ENCODE measurements at places on chromosomes 3 and 15.
A peak's percentile ranks its signal among the peaks of the same experiment; 100 is the strongest.

- DNase-seq: no peak
Measured at GRCh38 chr3:47359323-47359722, 21.5 kb upstream of the PTPN23 start.

DNA sequence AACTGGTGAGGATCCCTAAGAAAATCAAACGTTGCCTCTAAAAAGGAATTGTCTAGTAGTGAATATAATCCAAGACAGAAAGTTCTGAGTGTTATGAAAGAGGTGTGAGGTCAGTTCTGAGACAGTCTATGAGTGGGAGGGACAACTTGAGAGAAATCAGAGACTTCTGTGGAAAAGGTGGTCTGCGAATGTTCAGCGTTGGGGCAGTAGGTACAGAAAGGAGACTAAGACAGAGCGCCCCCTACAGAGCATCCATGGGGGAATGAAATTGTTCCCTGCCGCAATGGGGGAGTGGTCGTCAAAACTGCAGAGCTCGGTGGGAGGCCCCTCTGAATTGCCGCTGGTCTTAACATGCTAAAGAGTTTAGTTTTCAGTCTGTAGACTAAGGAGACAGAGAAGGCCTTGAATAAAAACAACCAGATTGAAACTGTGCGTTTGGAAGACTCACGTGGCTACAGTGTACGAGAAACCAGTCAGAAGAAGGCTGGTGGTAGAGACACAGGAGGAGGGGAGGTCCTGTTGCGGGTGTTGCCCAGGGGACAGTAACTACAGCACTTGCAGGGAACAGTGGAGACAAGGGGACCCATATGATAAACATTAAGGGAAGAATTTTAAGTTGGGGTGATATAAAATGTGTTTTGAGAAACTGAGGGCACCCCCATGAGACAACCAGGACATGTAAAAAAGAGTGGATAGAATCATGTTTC is 6.9 kb downstream of the TNIK start:
- DNase-seq: no peak

DNA sequence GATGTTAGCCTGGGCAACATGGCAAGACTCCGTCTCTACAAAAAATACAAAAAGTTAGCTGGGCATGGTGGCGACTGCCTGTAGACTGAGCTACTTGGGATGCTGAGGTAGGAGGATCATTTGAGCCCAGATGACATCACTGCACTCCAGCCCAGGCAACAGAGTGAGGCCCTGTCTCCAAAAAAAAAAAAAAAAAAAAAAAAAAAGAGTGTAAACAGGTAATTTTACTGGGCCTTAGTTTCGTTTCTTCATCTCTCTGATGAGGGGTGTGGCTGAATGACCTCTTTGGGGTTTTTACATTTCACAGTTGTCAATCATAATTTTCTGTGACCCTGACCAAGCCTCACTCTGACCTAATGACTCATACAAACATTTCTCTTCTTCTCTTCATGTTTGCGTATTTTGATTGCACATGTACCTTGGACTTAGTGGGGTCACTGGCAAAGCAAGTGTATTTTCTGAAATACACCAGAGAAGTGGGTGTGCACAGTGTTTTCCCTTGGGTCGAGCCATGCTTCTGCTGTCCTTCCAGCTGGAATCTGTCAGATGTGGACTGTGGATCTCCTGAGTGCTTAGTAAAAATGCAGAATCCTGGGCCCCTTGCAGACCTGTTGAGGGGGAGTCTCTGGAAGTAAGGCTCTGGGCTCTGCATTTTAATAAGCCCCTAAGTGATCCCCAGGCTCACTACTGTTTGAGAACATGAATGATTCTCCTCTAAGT is 140.5 kb downstream of the FNDC3B start:
- DNase-seq: peak; percentile 53

GRCh38 chr15:63473007-63473748 is 31.2 kb upstream of the USP3 start:
- DNase-seq: peak; percentile 55

DNA sequence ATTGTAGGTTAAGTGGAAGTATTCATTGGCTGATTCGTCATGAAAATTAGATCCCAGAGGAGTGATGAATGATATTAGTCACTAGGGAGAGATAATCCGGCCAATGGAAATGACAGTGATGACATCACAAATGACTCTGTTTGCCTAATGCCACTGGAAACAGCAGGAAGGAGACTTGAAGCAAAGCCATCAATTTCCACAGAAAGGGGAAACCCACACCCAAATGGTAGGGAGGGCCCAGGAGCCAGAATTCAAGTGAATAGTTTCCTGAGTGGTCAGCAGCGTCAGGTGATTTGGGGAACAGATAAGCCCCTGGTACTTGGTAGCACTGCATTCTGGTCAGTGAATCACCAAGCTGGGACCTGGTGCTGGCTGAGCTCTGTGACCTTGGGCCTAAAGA is 3.3 kb upstream of the ADAMTS9 start:
- no peak for DNase-seq

- DNase-seq: no peak
Measured at GRCh38 chr3:123084738-123085237, 18.0 kb downstream of the PDIA5 start.

GRCh38 chr3:94127115-94127514 is 64.3 kb downstream of the NSUN3 start:
- DNase-seq: no peak

GRCh38 chr15:97124790-97125189 is 794.3 kb downstream of the NR2F2 start:
- no peak for DNase-seq

GRCh38 chr15:70243686-70244540 is 146.2 kb upstream of the TLE3 start:
- DNase-seq: no peak

GRCh38 chr3:154228561-154229216 is 95.6 kb downstream of the DHX36 start:
- DNase-seq: no peak

- DNase-seq: no peak
Measured at GRCh38 chr15:60869851-60870250, 359.3 kb downstream of the RORA start.

GRCh38 chr3:141940194-141940776 is 63.8 kb downstream of the ATP1B3 start:
- no peak for DNase-seq

GRCh38 chr3:178223876-178224275 is 312.4 kb upstream of the KCNMB2 start:
- DNase-seq: no peak

- DNase-seq: no peak
Measured at GRCh38 chr15:83068054-83068453, 1.0 kb upstream of the BTBD1 start.

GRCh38 chr3:36920884-36921567 is 23.8 kb downstream of the TRANK1 start:
- no peak for DNase-seq

DNA sequence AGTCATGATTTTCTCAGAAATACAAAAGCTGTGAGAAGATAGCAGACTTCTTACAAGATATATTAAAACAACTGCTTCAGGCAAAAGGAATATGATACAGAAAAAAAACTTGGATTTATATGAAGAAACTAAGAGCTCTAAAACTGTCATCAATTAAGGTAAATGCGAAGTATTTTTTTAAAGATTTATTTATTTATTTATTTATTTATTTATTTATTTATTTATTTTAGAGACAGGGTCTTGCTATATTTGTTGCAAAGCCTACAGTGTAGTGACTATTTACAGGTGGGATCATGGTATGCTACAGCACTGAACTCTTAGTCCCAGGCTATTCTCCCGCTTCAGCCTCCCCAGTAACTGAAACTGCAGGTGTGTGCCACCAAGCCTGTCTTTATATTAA is 274.3 kb upstream of the BCHE start:
- DNase-seq: no peak

GRCh38 chr15:40354408-40355171 is 3.4 kb upstream of the DISP2 start:
- no peak for DNase-seq

- no peak for DNase-seq
Measured at GRCh38 chr3:30204126-30204525, 402.3 kb upstream of the TGFBR2 start.

DNA sequence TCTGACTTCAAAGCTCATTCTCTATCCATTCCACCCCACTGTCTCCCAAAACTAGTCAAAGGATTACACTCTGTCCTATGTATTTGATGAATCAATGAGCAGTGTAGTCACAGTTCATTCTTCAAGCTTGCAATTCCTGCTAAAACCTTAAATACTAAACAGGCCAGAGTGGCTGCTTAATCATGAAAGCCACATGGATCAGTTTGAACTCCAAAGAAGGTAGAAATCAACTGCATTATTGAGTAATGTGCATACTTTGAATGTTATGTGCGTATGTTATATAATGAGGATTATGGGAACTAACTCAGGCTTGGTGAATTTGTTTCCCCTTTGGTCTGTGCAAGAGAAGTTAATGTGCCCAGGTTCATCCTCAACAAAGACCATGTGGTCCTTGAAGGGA is 45.4 kb downstream of the PRICKLE2 start:
- DNase-seq: no peak

- peak; percentile 45 for DNase-seq
Measured at GRCh38 chr3:2921903-2922302, 188.3 kb downstream of the IL5RA start.

- DNase-seq: no peak
Measured at GRCh38 chr3:170778240-170779217, 91.5 kb downstream of the RPL22L1 start.

DNA sequence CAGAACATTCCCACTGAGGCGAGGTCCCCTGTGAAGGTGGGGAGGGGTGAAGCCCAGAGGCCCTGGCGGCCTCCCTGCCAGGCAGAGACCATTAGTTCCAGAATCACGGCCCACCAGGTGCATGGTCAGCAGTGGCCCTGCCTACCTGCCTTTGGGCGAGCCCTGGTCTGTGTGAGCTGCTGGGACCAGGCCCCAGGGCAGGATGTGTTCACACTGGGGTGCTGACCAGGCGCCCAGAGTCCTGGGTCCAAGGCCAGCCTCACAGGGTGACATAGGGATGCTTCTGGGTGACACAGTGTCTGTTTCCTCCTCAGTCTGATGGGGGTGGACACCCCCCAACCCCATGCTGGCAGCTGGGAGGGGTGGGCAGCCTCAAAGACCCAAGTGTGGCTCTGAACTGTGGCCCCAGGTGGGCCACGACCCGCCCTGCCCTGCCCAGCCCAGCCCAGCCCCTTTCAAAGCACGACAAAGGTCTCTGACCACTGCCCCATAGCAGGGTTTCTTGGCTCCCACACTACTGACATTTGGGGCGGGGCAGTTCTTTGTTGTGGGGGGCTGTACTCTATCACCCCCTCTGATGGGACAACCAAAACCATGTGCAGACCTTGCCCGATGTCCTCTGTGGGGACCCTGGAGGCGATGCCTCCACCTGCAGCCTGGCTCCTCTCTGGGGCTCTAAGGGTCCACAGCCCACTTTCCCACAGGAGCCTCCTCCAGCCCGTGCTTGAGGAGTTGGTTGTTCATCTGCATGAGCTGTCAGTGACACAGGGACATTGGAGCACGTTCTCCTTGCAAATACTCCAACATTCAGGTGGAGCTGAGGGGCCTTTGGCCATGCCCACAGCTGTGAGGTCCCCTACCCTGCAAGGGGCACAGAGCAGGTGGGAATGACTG is 44.8 kb upstream of the SLC41A3 start:
- DNase-seq: no peak

GRCh38 chr3:173617490-173617889 is 219.9 kb downstream of the NLGN1 start:
- no peak for DNase-seq

DNA sequence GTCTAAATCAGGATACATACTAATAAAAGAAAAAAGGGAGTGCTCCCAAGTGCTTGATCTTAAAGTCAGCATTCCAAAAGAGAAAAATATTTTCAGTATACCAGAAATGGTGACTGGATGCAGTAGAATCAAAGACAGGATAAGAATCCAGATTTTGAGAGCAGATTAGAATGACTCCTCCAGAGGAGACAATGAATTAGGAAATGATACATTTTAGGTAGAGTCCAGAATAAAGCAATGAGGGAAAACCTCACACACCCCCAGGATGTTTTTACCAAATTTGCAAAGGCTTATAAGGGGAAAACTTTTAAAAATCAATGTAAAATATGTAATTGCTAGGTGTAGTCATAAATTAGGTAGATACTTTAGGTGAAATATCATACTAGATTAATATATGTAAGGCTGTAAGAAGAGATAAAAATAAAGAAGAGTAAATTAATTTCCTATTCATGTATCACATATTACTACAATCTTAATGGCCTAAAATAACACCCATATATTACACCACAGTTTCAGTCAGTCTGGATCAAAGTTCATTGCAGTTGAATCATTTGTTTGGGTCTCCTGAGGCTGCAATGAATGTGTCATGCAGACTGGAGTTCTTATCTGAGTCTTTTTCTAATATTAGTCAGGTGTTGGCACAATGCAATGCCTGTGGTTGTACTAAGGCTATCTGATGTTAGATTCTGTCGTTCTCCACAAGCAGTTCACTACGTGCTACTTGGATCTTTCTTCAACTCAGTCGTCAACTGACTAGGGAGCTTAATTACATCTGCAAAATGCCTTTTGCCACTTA is 547.8 kb upstream of the EPHA6 start:
- DNase-seq: no peak

- no peak for DNase-seq
Measured at GRCh38 chr3:195932418-195933043, 24.2 kb upstream of the TNK2 start.

- DNase-seq: no peak
Measured at GRCh38 chr3:132236701-132237651, 80.2 kb upstream of the ACP3 start.

DNA sequence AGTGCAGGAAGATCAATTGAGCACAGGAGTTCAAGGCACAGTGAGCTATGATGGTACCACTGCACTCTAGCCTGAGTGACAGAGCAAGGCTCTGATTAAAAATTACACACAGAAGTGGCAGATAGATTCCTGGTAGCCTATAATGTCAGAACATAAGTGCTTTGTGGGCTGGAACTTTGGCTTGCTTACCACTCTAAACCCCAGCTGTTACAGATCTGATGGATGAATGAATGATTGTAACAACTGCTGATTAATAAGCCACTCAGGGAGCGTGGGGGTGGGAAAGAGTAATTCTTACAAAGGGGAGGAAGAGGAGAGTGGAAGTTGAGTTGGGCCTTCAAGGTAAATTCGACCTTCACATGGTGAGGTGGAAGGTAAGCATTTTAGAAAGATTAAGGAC is 40.9 kb upstream of the PTPN23 start:
- no peak for DNase-seq

DNA sequence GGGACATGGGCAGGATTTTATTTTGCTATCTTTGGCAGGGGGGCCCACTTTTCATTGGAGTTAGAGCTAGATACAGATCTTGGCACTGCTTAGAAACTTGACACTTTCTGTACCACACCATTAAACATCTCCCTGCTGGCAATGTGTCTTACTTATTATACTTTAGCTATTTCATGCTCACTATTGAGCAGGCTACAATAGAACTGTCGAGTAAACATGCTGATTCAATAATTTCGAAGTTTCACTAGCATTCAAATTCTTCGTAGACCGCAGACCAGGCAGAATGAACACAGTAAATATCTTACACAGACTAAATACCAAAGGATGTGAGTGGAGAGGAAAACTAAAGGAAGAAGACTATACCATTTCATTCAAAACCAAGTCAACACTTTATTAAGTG is 180.8 kb downstream of the UNC13C start:
- no peak for DNase-seq

GRCh38 chr3:171165499-171165921 is 139.0 kb upstream of the SLC2A2 start:
- DNase-seq: no peak

Data from GM13976 (cell line).